Neural cell (in vitro differentiated cells): ENCODE measurements at places on chromosomes 6 and 20. TPM values are rescaled to one million over a fixed set of nuclear protein-coding genes. Genes with fewer than 3 reads are reported as not detected.

TCF19 gene
- 2.5 and 3.6 TPM in 2 replicates for polyA plus RNA-seq

SLA2 gene
- polyA plus RNA-seq: 0.33 TPM in 1 of 2 replicates, not detected in the other

SLC26A8 gene
- not detected in 2 replicates for polyA plus RNA-seq

WASF1 gene
- 76.3 and 89.7 TPM in 2 replicates for polyA plus RNA-seq

KIF6 gene
- 0.06 and 2.1 TPM in 2 replicates for polyA plus RNA-seq

GTSF1L gene
- polyA plus RNA-seq: not detected in 2 replicates

FNDC1 gene
- polyA plus RNA-seq: not detected in 2 replicates
